Spinal cord (tissue), 10 donors: ENCODE measurements at places on chromosomes 2 and 18.
A peak's percentile ranks its signal among the peaks of the same experiment; 100 is the strongest.

- H3K4me3 ChIP-seq = no peak overlapping the region
- H3K36me3 ChIP-seq = no peaks in the 10 kb centered on the region
- DNase-seq = no peak
- no peak overlapping the region for H3K27ac ChIP-seq
- no peaks in the 10 kb centered on the region for H3K27me3 ChIP-seq
Observed at GRCh38 chr2:140349695-140350094, 1569.5 kb upstream of the NXPH2 start.

- no peaks in the 10 kb centered on the region for H3K27me3 ChIP-seq
- H3K4me3 ChIP-seq = no peak overlapping the region
- H3K27ac ChIP-seq = no peak overlapping the region
- no peak for DNase-seq
- no peaks in the 10 kb centered on the region for H3K4me1 ChIP-seq
- no peaks in the 10 kb centered on the region for H3K36me3 ChIP-seq
Observed at GRCh38 chr2:150532879-150533278, 45.4 kb upstream of the RND3 start.

GRCh38 chr2:182301093-182301492, 125.7 kb downstream of the PDE1A start:
- no peak overlapping the region for H3K27ac ChIP-seq
- no peaks in the 10 kb centered on the region for H3K4me1 ChIP-seq
- no peaks in the 10 kb centered on the region for H3K36me3 ChIP-seq
- H3K4me3 ChIP-seq = no peak overlapping the region

GRCh38 chr18:43222501-43222900, 54.8 kb downstream of the SYT4 start:
- no peaks in the 10 kb centered on the region for H3K27me3 ChIP-seq
- no peaks in the 10 kb centered on the region for H3K36me3 ChIP-seq
- no peak for DNase-seq
- H3K4me1 ChIP-seq = no peaks in the 10 kb centered on the region
- H3K27ac ChIP-seq = no peak overlapping the region

- H3K27ac ChIP-seq = peak overlapping the region; percentile 2
- H3K27me3 ChIP-seq = no peaks in the 10 kb centered on the region
- peaks cover 18% of the 10 kb centered on the region for H3K4me1 ChIP-seq
- DNase-seq = no peak
Observed at GRCh38 chr2:152492131-152492530, 157.2 kb downstream of the FMNL2 start.

GRCh38 chr2:55961318-55961911, 37.8 kb upstream of the EFEMP1 start:
- H3K4me3 ChIP-seq = no peak overlapping the region
- peak; percentile 60 for DNase-seq
- H3K27me3 ChIP-seq = no peaks in the 10 kb centered on the region
- peaks cover under 1% of the 10 kb centered on the region for H3K4me1 ChIP-seq

- H3K27ac ChIP-seq = no peak overlapping the region
- no peaks in the 10 kb centered on the region for H3K27me3 ChIP-seq
- no peaks in the 10 kb centered on the region for H3K36me3 ChIP-seq
- no peak for DNase-seq
Observed at GRCh38 chr2:207051385-207051965, 112.2 kb downstream of the CPO start.

DNA sequence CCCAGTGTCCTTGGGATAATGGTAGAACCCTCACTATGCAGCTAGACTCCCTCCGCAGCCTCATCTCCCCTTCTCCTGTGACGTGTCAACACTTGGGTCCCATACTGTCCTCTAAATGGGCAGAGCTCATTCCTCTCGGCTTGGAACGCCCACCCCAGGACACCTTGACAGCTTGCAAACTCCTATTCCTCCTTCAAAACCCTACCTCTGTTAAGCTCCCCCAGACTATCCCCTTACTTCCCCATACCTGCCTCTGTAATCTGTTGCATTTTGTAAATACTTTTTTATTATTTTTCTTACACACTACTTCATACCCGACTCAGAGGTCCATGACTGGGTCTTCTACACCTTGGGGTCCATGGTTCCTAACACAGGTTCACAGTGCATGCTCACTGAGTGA, 28.0 kb downstream of the STEAP3 start:
- peaks cover 26% of the 10 kb centered on the region for H3K4me1 ChIP-seq
- H3K4me3 ChIP-seq = no peak overlapping the region
- peaks cover 6% of the 10 kb centered on the region for H3K36me3 ChIP-seq
- DNase-seq = no peak
- no peak overlapping the region for H3K27ac ChIP-seq
- no peaks in the 10 kb centered on the region for H3K27me3 ChIP-seq

DNA sequence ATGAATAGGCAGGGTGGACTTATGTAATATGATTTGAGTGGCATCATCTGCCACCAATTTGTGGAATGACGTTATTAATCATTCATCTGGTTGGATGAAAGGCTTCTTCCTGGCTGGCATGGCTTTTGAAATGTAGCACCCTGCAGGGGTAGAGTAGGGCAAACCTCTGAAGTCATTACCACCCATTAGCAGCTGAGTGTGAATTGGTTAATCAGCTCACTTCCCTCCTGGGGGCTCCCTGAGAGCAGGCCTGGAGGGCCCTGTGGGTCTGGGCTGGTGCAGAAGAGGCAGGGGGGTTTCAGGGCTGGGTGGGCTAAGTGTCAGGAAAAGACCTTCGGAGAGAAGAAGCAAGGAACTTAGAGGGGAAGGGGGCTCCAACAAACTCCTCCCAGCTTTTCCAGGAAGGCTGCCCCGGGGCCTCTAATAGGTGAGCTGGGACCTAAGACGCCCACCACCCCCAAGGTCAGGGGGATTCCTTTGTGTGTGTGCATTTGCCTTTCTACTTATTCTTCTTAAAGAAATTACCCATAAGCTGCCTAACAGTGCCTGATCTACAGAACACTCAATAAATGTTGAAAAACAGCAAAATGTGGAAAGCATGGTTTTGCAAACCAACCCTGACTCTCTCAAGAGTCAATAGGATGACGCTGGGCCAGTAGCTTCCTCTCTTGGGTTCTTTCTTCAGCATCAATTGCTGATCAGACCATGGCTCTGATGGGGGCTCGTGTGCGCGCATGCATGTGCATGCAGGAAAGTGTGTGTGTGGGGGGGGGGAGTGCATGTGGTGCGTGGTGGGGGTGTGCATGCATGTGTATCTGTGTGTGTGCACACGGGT, 49.7 kb upstream of the ZNF516 start:
- no peaks in the 10 kb centered on the region for H3K4me1 ChIP-seq
- no peaks in the 10 kb centered on the region for H3K27me3 ChIP-seq
- no peaks in the 10 kb centered on the region for H3K36me3 ChIP-seq
- no peak overlapping the region for H3K4me3 ChIP-seq
- no peak overlapping the region for H3K27ac ChIP-seq

DNA sequence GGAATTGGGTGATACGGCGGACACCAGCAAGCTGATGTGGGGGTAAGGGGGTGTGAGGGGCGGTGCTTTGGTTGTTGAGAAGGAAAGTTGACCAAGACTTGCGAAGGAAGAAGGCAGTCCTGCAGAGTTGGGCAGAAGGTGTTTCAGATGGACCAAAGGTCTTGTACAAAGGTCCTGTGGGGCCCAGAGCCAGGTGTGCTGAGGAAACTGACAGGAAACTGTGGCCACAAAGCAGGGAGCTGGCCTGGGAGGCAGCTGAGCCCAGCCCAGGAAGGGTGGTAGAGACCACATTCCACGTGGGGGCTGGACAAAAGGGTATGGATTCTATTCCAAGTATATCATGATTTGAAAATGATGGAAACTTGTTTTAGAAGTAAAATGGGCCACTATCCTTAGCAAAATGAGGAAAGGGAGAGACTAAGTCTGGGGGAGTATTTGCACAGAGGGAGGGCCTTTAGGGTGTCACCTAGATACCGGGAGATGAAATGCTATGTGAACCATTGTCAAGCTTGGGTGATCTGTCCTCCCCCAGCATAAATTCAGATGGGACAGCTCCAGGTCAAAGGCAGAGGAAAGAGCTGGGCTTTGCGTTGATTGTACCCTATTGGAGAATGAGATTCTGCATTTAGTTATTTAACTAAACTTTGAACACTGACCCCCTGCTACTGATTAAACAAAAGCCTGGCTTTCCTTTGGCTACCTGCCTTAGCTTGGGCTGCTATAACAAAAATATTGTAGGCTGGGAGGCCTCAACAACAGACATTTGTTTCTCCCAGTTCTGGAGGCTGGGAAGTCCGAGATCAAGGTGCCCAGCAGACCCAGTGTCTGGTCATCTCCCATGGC, 4.3 kb upstream of the EDAR start:
- H3K4me3 ChIP-seq = no peak overlapping the region
- H3K27me3 ChIP-seq = no peaks in the 10 kb centered on the region
- DNase-seq = no peak

DNA sequence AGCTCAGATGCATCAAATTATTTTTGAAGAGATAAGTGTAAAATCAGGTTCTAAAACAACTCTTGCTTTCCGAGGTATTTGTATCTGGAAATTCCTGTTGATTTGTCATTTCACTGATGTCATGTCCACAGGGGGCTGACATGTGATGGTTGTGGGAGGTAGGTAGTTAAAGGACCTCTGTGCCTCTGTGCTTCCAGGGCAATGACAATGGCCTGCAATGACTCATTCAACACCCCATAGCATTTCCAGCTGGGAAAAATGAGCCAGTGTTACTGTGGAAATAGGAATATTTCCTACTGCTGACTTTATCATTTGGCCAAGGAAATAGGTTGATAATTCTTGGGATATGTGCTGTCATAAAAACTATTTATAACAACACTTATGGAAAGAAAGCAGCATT, 86.2 kb upstream of the CCDC195 start:
- H3K27me3 ChIP-seq = no peaks in the 10 kb centered on the region
- DNase-seq = no peak
- peaks cover 15% of the 10 kb centered on the region for H3K36me3 ChIP-seq
- no peak overlapping the region for H3K4me3 ChIP-seq
- no peaks in the 10 kb centered on the region for H3K4me1 ChIP-seq

DNA sequence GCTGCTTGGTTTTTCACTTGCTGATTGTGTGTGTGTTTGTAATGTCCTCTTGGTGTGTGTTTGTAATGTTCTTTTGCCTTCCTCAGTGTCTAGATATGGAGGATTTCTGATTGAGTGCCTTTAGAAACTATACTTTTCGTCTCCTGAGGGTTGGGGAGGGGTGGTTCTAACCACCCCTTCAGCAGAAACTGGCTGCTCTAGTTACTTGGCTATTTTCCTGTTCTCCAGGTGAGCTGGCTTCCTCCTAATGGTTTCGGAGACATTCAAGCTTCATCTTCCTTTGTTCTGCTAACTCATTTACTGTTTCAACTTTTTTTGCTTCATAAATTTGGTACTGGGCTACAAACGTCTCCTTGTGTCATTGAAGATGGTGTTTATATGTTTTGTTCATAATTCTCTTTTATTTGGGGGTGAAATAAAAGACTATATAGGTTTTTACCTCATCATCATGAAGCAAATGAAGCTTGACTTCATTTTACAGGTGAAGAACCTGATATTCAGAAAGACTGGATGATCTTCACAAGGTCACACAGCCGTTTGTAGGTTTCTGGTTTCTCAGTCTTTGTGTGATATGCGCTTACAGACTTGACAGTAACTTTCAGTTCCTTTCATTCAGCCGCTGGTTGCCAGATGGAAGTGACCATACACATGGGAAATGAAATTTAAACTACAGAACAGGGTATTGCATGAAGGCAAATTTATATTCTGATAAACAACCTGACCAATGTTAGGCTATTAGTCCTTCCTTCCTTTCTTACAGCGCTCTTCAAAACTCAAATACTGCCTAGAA, 238.5 kb downstream of the GALR1 start:
- no peaks in the 10 kb centered on the region for H3K4me1 ChIP-seq
- no peak overlapping the region for H3K27ac ChIP-seq
- H3K4me3 ChIP-seq = no peak overlapping the region
- no peak for DNase-seq

- H3K27me3 ChIP-seq = no peaks in the 10 kb centered on the region
- no peak overlapping the region for H3K27ac ChIP-seq
- H3K4me1 ChIP-seq = no peaks in the 10 kb centered on the region
- H3K36me3 ChIP-seq = no peaks in the 10 kb centered on the region
- H3K4me3 ChIP-seq = no peak overlapping the region
- DNase-seq = no peak
Observed at GRCh38 chr18:58207520-58208152, 163.6 kb downstream of the NEDD4L start.

- no peaks in the 10 kb centered on the region for H3K4me1 ChIP-seq
- H3K27ac ChIP-seq = no peak overlapping the region
- no peaks in the 10 kb centered on the region for H3K36me3 ChIP-seq
- no peak for DNase-seq
Observed at GRCh38 chr2:196640031-196640548, 575 bp downstream of the CCDC150 start.

- H3K4me3 ChIP-seq = no peak overlapping the region
- no peak overlapping the region for H3K27ac ChIP-seq
- peaks cover 20% of the 10 kb centered on the region for H3K4me1 ChIP-seq
- peaks cover 34% of the 10 kb centered on the region for H3K36me3 ChIP-seq
Observed at GRCh38 chr2:1802046-1802445, 57.7 kb upstream of the PXDN start.

GRCh38 chr2:224946895-224947294, 95.4 kb downstream of the DOCK10 start:
- no peaks in the 10 kb centered on the region for H3K36me3 ChIP-seq
- no peaks in the 10 kb centered on the region for H3K4me1 ChIP-seq
- DNase-seq = no peak
- no peaks in the 10 kb centered on the region for H3K27me3 ChIP-seq

DNA sequence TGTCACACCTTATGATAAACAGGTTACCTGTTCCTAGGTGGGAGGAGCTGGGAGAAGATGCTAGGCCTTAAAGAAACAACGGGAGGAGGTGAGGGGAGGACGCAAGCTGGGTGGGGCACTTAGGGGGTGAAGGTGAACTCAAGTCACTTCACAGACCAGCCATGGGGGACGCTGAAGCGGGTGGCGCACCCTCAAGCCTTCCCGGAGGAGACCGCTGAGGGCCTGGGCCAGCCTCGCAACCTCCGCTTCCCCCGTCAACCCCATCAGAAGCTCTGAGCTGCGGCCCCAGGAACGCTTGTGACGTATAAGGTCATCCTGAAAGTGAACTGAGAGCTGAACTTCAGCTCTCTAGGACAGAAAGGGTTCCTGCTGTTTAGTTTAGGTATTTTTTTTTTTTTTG, 133.5 kb downstream of the MBP start:
- no peak overlapping the region for H3K4me3 ChIP-seq
- H3K36me3 ChIP-seq = no peaks in the 10 kb centered on the region
- DNase-seq = no peak
- no peak overlapping the region for H3K27ac ChIP-seq

DNA sequence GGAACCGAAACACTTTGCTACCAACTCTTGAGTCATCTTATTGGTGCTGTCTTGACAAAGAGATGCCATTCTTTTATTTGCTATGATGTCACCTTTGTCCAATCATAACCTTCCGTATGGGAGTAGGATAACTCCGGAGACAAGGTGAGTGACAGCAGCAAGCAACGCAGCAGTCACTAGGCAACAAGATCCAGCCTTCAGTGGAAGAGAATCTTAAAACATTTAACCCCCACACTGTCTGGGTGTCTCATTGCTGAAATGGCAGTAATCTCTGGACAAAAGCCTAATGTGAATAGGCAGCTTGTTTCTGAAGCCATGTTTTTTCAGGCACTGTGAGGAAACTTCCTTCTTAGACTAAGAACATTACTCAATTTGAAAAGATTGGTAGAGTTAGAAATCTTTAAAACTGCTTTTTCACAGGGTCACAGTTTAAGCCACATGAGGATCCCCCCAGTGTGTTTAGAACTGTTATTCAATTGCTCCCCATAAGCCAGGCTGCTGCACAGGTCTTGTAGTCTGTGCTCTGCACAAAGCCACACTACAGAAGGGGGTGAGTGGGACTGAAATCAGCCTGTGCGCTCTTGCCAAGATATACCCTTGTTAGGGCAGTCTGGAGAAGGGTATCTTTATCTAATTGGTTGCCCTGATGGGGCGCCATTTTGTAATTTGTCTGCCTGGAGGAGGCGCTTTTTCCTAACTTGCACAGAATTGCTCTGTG, 131.5 kb upstream of the STON1 start:
- peak; percentile 66 for DNase-seq
- no peaks in the 10 kb centered on the region for H3K27me3 ChIP-seq
- H3K27ac ChIP-seq = peak overlapping the region; percentile 58
